ENCODE measurements at places on chromosomes 16 and 17.

DNA sequence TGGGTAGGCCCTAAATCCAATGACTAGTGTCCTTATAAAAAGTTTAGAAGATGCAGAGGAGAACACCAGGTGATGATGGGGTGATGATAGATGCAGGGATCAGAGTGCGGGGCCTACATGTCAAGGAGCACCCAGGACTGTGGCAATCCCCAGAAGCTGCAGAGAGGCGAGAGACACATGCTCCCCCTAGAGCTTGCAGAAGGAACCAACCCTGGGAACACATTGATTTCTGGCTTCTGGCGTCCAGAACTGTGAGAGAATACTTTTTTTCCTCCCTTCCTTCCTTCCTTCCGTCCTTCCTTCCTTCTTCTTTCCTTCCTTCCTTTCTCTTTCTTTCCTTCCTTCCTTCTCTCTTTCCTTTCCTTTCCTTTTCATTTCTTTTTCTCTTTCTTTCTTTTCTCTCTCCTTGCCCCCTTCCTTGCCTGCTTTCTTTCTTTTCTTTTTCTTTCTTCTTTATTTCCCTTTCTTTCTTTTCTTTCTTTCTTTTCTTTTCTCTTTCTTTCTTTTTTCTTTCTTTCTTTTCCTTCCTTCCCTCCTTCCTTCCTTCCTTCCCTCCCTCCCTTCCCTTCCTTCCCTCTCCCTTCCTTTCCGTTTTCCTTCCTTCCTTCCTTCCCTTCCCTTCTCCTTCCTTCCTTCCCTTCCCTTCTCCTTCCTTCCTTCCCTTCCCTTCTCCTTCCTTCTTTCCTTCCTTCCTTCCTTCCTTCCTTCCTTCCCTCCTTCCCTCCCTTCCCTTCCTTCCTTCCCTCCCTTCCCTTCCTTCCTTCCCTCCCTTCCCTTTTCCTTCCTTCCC, 134.3 kb downstream of the HAPSTR1 start:
- DNase-seq, result no peak

GRCh38 chr16:23573817-23574216, 16.3 kb downstream of the UBFD1 start:
- DNase-seq, result no peak

GRCh38 chr17:66466106-66466820, 163.8 kb downstream of the PRKCA start:
- no peak for DNase-seq

DNA sequence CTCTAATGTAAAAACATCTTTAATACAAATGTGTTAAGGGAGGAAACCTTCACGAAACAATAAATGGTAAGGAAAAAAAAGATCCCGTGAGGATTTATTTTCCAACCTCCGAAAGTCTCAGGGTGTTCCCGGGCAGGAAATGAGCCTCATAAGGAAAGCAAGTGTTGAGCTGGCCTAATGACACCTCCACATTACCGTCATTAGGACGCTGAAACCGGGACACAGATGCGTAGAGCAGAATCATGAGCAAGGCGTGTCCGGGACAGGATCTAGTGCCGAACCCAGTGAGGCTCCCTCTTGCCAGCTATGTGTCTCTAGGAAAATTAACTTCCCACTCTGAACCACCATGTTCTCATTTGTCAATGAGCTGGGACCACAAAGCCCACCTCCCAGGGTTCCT, 22.7 kb upstream of the CYTH1 start:
- no peak for DNase-seq

DNA sequence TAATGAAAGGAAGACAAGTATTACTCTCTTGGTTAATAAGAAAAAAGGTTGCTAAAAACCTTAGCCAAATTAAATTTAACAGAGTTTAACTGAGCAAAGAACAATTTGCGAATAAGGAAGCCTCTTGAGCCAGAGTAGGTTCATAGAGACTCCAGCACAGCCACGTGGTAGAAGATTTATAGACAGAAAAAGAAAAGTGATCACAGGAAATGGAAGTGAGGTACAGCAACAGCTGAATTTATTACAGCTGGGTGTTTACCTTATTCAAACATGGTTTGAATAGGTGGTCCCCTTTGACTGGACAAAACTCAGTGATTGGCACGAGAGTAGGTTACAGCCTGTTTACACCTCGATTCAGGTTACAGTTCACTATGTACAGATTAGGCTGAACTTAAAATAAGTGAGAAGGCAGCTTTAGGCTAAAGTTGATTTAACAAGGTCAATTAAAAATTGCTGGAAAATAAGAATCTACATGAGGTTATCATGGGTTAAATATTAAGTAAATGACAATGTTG, 3.3 kb upstream of the CCL15 start:
- DNase-seq, result no peak

GRCh38 chr16:88533932-88534637, 36.1 kb upstream of the ZC3H18 start:
- peak; percentile 56 for DNase-seq

DNA sequence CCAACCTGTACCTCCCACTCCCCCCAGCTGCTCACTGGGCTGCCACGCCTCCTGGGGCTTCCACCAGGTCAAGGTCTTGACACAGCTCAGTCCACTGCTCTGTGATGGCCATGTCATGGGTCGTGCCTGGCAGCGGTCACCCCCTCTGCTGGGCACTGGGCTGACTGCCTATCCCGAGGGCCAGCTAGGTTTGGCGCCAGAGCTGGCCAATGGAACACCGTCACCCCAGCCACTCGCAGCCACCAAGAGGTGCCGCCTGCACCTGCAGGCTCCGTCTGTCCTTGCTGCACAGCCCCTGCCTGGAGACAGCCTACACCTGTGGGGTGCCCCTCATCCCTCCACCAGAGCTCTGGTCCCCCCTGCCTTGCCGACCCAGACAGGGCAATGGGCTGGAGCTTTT, 4.5 kb upstream of the RAB40C start:
- no peak for DNase-seq

- no peak for DNase-seq
Observed at GRCh38 chr16:85573045-85573695, 40.0 kb upstream of the GSE1 start.

- DNase-seq, result peak; percentile 73
Observed at GRCh38 chr16:58020628-58021521, 4.7 kb upstream of the MMP15 start.

DNA sequence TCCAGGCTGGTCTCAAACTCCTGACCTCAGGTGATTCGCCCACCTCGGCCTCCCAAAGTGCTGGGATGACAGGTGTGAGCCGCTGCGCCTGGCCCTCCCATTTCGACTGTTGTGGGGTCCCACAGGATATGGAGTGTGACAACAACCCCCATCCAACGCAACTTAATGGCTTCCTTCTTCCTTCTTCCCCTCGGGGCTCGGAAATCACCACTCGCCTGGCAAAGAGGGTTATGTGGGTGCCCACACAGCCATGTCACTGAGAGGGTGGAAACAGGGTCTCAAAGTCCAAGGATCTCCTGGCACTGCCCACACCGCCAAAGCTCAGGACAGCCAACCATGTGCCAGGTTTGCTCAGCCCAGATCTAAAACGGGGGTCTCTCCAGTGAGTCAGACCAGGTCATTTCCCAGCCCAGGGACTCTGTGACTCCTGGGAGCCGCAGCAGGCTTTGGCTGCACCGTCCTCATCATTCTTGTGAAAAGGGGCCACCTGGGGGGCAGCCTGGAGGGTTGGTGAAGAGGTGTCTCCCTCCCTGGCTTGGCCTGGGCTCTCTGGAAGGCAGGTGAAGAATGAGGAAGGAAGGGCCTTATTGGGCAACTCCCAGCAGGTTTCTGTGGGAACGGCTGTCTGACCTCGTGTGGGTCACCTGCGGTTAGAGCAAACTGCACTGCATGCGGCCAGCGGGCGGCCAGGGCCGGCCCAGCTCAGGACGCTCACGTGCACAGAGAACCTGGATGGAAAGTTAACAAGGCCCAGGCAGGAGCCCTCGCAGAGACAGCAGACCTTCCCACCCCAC, 25.3 kb upstream of the LITAF start:
- DNase-seq, result peak; percentile 95

GRCh38 chr17:20926532-20926931, 116.3 kb downstream of the USP22 start:
- DNase-seq, result peak; percentile 79

DNA sequence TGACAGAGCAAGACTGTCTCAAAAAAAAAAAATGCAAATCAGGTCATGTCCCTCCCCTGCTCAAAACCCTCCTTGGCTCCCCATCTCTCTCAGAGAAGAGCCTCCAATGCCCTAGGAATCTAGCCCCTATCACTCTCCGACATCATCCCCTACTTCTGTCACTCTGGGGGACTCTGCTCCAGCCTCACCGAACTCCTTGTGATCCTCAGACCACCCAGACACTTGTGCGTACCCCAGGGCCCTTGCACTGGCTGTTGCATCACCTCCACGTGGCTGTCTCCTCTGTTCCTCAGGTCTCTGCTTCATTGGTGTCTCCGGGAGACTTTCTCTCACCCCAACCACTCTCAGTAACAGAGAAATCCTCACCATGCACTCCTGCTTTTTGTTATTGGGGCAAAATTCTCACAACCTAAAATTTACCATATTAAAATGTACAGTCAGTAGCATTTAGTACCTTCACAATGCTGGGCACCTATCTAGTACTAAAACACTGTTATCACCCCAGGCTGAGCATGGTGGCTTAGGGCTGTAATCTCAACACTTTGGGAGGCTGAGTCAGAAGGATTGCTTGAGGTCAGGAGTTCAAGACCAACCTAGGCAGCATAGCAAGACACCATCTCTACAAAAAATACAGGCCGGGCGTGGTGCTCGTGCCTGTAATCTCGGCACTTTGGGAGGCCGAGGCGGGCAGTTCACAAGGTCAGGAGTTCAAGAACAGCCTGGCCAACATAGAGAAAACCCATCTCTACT, 15.2 kb downstream of the PLA2G10 start:
- DNase-seq, result no peak

DNA sequence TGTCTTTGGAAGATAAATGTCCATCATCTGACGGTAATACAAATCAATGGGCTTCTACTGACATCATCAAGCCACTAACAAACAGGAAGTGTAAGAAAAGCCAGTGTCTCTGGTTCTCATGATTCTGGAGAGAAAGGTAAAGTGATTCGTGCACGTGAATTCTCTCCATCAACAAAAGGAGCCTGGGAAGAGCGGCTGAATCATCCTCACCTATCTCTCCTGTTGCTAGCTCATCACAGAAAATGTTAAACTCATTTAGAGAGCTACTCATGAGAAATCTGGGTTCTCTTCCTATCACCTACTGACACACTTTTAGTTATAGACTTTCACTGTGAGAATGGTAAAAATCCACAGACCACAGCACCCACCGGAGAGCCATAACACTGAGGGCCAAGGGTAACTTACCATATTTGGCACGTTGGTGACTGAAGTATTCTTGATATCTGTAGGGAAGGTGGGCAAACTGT, 70.3 kb downstream of the CREBBP start:
- DNase-seq, result no peak

DNA sequence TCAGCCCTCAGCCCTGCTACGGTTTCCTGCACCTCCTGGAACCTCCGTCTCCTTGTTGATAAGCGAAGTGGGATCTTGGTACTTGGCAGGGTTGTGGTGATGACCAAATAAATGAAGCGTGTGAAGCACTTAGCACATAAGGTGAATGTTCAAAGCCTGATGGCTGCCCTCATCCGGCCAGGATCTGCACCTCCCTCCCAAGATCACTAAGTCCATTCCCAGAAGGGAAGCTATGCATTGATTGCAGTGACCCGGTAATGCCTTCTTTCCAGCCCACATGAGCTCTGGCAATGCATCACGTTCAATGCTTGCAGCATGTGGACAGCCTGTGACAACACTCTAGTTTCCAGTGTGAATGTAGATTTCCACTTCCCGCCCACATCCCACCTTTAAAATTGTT, 24.9 kb upstream of the RHOT1 start:
- no peak for DNase-seq

DNA sequence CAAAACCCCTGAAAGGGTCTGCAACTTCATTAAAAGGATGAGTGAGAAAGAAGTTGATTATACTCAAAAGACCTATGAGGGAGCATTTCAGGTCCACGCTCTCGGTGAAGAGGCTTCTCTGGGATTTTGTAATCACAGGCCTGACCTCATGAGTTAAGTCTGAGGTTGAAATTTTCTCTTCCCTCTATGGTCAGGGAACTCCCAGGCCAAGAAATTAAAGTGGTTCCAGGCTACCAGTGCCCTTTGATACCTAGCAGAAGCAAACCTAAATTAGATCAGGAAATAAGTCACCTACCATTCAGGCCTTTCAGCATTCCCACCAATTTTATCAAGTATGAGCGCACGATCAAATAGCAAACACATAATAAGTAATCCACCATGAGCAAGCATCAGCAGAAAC, 27.9 kb downstream of the MBTD1 start:
- DNase-seq, result peak; percentile 11

DNA sequence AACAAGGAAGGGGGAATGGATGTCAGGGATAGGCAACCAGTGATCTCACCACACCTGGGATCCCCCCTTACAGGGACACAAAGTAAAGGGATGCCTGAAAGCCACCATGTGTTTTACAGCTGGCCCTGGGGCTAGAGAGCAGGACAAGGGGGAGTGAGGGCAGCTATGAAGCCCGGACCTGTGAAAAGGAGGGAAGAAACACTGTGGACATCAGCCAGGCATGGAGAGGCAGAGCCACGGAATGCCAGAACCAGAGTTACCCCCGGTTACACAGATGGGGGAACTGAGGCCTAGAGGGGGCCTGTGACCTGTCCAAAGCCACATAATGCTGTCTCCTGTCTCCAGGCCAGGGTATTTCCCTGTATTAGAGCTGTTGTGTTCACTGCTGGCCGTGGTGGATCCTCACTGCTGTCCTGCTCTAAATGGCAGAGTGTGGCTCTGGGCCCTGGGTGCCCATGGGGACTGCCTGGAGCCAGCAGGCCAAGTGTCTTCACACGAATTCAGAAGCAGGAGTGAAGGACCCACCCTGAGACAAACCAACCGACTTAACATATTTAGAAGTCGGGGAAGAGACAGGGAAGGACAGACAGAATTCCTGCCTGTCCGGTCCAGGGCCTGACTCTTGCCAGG, 29.7 kb upstream of the ITGA3 start:
- no peak for DNase-seq

Measured in choroid plexus epithelial cell (primary cell).